ENCODE measurements at places on chromosomes 6 and 20.

DNA sequence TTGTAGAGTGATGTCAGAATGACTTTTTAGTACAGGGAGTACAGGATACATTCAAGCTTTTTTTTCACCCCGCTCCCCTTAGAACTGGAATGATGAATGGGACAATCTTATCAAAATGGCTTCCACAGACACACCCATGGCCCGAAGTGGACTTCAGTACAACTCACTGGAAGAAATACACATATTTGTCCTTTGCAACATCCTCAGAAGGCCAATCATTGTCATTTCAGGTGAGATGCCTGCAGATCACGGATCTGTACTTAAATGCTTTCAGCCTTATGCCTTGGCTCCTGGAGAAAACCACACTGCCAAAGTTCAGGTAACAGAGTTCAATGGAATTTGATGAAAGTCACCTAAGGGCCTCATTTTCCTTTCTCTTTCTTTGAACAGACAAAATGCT, 8.5 kb downstream of the TNFAIP3 start:
- DNase-seq = no peak

DNA sequence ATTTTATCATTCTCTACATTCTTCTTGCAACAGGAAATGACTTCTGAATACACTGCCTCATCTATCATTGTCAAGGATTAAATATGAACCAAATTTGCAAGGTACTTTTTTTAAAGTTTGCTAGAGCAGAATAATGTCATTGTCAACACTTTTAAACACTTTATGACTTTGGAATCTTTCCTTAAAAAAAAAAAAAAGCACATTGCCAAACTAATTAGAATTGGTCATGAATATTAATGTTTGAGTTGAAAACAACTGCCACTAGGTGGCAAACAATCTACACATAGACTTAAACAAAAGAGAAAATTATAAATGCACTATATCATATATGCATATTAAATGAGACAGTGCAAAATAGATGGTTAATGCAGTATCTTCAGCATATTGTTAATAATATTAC, 32.5 kb upstream of the TMEM244 start:
- no peak for DNase-seq

DNA sequence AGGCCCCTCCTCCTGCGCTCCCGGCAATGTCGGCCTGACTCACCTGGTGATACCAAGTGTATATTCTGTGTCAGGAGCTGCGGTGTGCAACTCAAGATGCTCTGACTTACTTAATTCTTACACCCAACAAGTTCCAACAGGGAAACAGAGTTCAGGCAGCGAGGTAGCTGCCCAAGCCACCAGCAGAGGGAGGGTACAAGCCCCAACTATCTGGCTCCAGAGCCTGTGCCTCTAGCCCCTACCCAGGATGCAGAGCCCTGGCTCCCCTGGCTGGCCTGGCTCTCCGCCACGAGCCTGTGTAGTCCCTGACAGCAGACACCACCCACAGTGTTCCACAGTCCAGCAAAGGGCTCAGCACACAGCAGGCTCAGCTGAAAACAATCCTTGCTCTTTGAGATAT, 34.9 kb downstream of the C20orf203 start:
- no peak for DNase-seq

DNA sequence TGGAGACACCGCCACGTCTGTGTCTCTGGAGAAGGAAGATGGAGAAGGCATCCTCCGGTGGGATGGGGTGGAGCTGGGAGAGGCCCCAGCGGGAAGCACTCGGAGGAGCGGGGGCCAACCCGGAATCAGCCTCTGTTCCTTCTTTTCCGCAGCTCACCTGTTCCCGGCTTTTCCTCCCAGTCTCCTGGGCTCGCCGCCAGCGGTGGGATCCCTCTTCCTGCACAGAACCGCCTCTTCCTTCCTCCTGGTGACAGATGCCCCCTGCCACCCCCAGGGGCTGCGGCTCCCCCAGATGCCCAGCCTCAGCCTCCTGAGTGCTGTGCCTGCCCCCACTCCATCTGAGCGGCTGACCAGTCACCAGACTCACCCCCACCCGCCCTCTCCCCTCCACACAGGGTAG, 23.3 kb downstream of the RAMACL start:
- DNase-seq = no peak

DNA sequence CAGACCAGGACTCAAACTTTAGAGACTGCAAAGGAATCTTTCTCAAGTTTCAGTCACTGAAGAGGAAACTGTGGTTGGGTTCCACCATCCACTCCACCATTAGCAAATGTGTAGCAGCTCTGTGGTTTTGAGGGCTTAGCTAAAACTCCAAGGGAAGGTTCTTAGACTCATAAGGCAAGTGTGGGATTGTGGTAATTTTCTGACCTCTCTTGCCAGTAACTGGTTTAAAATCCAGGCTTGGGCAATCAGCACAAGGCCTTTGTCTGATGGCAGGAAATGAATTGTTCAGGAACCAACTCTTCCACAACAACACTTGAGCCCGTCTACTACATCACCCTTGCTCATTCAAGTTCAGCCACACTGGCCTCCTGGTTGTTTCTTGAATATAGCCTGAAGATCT, 68.6 kb upstream of the FBXL4 start:
- DNase-seq = no peak

GRCh38 chr20:23566199-23566932, 1.9 kb downstream of the CST9L start:
- DNase-seq = no peak

DNA sequence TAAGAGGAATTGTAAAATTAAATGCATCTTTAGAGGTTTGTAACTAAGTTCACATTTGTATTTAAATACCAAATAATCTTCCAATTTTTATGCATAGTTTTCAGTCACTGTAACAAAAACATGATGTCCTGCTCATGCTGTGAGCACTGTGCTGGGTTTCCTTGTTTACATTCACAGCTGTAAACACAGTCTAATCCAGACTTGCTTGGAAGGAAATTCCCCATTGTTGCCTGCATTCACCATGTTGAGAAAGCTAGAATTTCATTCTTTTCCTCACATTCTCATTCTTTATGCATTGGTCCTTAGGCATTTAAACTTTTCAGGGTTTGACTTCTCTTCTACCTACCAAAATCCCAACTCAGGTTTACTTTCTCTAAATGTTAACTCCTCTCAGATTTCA, 242.0 kb upstream of the TBX18 start:
- DNase-seq = no peak

- DNase-seq = no peak
Measured at GRCh38 chr6:51314965-51315364, 496.3 kb downstream of the TFAP2B start.

DNA sequence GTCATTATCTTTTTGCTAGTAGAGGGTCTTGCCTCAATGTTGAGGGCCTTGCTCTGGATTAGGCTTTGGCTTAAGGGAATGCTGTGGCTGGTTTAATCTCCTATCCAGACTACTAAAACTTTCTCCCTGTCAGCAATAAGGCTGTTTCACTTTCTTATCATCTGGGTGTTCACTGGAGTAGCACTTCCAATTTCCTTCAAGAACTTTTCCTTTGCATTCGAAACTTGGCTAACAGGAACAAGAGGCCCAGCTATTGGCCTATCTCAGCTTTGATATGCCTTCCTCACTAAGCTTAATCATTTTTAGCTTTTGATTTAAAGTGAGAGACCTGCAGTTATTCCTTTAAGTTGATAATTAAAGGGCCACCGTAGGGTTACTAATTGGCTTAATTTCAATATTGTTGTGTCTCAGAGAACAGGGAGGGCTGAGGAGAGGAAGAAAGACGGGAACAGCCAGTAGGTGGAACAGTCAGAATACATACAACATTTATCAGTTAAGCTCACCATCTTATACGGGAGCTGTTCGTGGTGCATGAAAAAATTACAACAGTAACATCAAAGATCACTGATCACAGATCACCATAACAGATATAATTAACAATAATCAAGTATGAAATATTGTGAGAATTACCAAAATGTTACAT, 186.7 kb downstream of the PTPRK start:
- no peak for DNase-seq

DNA sequence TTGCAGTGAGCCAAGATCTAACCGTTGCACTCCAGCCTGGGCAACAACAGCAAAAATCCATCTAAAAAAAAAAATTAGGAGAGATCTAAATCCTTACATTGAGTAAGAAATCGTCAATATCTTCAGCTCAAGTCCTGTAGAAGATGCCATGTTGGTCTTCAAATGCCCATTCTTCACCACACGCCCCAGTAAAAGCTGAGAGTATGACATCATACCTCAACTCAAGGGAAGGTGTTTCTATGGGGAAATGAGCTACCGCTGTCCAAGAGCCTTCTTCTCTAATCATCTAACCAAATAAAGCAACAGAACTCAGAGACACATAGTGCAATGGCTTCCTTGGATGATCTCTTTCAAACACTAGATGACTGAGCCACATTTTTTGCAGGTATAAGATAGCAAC, 2.5 kb upstream of the ZC3H12D start:
- DNase-seq = no peak

DNA sequence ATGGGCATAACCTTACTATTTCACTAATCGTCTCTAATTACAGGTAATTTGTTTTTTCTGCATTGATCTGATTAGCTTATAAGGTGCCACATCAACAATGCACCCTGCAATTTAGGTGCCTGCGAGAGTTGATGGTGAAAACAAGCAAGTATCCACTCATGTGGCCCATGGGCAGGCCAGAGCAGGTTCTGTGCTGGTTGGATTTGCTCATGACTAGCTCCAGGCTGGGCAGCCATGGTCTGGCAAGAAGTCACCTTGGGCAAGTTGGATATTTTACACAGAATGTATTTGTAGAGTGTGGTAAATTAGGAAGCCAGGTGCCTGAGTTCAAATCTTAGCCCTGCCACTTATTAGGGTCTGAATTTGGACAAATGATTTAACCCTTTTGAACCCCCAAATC, 25.3 kb downstream of the RAB44 start:
- no peak for DNase-seq

GRCh38 chr6:111176038-111176759, 88.9 kb downstream of the SLC16A10 start:
- DNase-seq = no peak

DNA sequence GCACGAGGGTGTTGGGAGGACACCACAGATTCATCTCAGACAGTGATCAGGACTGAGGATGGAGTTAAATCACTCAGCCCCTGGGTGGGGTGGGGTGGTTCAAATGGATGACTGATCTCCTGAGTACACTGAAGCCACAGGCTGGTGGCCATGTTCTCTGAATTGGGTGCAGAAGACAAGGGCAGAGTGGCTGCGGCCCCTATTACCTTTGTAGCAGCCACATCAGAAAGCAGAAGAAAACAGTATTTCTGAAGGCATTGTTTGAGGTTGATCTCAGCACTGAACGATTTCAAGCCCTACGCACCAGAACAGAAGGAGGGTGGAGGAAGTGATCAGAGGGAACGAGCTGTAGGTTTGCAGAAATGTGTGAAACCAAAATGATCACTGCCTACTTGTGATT, 71.6 kb downstream of the SH3BGRL2 start:
- no peak for DNase-seq

- DNase-seq = no peak
Measured at GRCh38 chr6:48912503-48912902, 550.5 kb downstream of the MMUT start.

DNA sequence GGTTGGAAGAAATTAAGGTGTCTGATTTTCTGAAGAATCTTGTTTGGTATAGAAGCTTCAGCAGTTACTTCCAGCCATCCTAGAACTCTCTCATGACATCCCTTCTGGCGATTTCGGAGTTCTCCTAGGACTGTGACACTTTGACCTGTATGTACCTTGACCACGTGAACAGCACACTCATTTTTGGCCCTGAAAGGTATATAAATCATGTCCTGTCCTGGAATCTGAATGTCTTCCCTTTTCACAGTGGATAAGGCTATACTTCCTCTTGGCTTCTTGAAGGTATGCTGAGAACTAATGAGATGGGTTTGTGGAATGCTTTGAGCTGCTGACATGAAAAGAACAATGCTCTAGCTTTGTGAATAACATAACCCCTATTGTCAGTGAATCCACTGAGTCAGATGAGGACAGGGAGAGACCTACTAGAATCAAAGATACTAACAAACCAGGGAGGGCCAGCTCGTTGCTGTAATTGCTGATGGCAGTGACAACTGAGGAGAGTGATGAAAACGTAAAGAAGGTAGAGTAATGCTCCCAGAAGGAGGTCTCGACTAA, 6.0 kb upstream of the ZDHHC14 start:
- no peak for DNase-seq

DNA sequence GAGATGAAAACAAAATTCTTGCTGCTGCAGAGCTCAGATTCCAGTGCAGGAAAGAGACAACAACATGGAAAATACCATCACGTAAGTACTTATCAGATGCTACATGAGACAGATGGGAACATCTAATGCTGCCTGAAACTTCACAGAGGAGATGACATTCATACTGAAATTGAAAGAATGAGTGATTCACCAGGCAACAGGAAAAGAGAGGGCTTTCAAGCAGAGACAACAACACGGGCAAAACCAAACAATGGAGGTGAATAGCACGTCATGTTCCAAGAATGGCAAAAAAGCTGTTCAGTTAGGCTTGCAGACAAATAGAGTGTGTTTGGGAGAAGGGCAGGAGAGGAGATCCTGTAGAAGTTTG, 39.3 kb downstream of the GTF2H5 start:
- DNase-seq = peak; percentile 79

DNA sequence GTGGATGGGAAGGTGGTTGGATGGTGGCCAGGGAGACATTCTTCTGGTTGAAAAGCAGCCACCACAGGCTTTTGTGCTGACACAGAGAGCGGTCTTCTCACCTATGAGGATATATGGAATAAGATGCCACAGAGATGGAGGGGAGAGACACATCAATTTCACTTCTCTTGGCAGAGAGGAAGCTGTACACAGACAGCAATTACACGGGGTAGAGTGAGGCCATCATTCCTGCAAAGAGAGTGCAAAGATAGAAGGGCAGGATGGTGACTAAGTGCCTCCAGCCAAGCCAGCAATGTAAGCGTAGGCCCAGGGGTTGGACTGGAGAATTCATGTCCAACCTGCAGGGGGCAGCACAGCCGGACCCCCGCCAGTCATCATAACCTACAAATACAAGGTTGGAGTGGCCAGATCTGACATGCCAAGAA, 56.4 kb downstream of the NRN1 start:
- DNase-seq = peak; percentile 13
